ENCODE measurements at places on chromosomes 2 and 18.

GRCh38 chr2:113283704-113284284, 5.1 kb upstream of the PAX8 start:
- peak; percentile 61 for DNase-seq

GRCh38 chr2:105889046-105889445, 144.3 kb downstream of the NCK2 start:
- DNase-seq: no peak

GRCh38 chr18:54086046-54086802, 138.2 kb downstream of the MBD2 start:
- DNase-seq: no peak

DNA sequence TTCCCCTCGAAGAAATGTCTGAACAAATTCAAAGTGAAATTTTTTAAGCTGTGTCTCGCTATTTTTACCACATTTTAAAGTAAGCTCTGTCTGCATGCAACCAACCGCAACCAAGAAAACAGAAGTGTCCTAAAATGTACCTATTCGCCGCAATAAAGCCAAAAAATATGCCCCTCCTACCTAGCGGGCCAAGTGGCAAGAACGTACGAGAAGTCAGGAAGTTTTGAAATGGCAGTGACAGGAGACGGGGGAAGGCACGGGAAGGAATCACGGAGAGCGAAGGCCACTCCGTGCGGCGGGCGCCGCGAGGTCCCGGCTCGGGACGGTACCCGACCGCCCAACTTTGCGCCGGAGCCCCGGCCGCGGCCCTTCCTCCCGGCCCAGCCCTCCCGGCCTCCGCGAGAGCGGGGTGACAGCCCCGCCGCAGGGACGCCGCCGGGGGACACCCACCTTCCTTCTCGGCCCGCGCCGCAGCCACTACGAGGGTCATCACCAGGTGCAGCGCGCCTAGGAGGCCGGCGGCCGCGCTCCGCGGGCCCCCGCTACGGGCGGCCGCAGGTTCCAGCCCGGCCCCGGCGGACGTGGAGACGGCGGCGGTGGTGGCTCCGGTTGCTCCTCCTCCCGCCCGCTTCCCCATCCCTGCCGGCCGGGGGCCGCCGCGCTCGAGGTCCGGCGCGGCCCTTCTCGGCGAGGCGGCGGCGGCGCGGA, 568 bp downstream of the TMEM131 start:
- peak; percentile 9 for DNase-seq

DNA sequence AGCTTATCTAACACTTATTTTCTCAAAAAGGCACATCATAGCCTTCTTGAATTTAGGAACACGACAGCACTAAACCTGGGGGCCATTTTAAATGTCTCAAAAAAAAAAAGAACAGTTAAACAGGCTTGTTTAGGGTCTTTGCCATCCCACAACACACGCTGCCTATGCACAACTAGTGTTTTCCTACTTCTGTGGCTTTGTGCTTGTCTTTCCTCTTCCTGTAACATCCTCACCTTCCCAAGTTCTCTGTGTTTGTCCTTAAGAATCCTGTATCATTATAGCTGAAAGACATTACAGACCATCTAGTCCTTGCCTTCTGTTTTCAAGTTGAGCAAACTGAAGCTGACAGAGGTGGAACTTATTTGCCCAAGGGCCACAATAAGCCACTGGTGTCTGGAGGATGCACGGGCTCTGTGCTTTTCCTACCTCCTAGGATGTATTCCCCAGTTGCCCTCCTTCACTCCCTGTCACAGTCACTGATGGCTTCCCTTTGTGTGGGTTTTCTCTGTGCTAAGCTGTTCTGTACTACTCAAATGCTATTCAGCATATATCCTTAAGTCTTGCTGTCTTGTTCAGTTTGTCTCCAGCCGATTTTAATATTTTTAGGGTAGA, 22.6 kb downstream of the SNRPD1 start:
- no peak for DNase-seq

- DNase-seq: no peak
These were observed 314.8 kb downstream of the CDH2 start for GRCh38 chr18:27862041-27862682.

- DNase-seq: no peak
These were observed 93.3 kb downstream of the TGFA start for GRCh38 chr2:70460333-70460732.

- DNase-seq: peak; percentile 67
These were observed 96.8 kb upstream of the TRIB2 start for GRCh38 chr2:12619975-12620374.

GRCh38 chr2:218892693-218893348, 12.2 kb downstream of the WNT10A start:
- DNase-seq: no peak

DNA sequence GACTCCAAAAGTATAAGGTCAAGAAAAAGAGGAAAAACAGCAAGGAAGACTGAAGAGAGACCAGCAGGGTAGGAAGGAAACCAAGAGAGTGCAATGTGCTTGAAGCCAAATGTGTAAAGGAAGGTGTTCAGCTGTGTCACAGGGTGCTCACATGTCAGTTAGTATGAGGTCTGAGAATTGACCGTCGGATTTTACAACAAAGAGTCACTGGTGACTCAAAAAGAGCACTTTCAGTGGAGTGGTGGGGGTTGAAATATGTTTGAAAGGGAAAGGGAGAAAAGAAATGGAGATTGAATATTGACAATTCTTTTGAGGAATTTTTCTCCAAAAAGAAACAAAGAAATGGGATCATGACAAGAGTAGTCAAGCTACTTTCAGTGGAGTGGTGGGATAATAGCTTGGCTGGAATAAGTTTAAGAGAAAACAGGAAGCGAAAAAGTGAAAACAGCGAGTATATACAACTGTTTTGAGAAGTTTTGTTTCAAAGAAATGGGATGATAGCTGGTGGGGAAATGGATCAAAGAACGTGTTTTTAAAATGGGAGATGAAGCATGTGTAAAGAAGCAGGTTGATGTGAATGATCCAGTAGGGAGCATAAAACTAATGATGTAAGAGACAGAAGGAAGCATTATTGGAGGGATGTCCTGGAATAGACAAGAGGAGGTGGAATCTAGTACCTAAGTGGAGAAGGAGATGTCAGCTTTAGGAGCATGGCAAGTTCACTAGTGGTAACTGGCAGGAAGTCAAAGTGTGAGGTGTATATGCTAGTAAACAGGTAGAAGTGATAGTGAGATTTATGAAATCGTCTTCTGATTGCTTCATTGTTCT, 3.6 kb upstream of the TSPYL6 start:
- no peak for DNase-seq

- DNase-seq: peak; percentile 63
These were observed 62.0 kb downstream of the TGIF1 start for GRCh38 chr18:3511980-3512379.

DNA sequence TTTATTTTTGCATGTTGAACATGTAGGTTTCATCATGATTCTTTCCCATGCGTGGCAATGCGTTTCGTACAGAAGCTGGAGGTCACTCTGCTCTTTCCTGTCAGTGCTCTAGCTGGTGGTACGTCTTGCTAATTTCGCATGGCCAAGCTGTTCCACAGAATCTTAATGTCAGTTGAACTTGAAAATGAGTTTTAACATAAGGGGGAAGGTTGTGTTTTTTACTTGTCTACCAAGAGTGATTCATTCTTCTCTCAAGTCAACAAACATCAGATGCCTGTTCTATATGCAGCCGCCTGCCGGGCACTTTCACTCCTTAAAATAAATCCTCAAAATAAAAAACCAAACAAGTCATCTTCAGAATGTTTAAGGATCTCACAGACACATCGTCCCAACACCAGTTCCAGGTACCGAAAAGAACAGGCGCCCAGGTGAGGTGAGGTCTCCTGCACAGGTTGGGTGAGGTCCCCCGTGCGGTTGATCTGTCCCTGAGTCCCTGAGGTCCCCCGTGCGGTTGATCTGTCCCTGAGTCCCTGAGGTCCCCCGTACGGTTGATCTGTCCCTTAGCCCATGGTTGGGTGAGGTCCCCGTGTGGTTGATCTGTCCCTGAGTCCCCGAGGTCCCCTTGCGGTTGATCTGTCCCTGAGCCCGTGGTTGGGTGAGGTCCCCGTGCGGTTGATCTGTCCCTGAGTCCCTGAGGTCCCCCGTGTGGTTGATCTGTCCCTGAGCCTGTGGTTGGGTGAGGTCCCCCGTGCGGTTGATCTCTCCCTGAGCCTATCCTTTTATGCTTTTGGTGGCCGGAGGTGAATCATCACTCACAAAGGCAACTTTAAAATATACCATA, 57.0 kb upstream of the KCNG2 start:
- no peak for DNase-seq

GRCh38 chr2:16021611-16022363, 81.4 kb downstream of the MYCN start:
- DNase-seq: no peak

DNA sequence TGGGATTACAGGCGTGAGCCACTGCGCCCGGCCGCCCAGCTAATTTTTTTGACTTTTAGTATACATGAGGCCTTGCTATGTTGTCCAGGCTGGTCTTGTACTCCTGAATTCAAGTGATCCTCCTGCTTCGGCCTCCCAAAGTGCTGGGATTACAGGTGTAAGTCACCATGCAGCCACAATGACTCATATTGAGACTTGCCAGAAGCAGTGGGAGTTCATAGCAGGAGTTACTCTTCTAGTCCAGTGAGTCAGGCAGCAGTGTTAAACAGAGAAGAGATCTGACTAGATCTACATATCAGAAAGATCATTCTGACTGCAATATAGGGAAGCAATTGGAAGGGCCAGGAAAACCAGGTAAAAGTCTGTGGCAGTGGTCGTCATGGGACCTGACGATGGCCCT, 1.5 kb upstream of the FLACC1 start:
- DNase-seq: peak; percentile 60

DNA sequence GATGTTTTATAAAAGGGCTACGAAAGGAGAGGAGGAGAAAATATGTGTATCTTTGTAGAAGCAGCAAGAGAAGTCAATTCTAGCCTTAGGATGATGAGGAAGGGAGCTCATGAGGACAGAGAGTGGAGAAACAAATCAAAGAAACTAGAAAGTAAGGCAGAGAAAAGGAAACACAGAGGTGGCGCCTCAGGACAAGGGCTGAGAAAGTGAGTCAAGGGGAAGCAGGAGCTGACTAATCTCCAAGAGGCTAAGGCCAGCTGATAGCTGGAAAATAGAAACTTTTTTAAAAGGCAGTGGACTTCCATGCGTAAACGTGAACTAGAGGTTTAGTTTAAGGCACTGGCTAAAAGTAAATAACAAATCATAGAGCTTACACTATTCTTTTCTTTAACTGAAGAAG, 173.3 kb downstream of the ANKRD44 start:
- DNase-seq: no peak

GRCh38 chr2:69088466-69088865, 75.5 kb downstream of the ANTXR1 start:
- DNase-seq: no peak

DNA sequence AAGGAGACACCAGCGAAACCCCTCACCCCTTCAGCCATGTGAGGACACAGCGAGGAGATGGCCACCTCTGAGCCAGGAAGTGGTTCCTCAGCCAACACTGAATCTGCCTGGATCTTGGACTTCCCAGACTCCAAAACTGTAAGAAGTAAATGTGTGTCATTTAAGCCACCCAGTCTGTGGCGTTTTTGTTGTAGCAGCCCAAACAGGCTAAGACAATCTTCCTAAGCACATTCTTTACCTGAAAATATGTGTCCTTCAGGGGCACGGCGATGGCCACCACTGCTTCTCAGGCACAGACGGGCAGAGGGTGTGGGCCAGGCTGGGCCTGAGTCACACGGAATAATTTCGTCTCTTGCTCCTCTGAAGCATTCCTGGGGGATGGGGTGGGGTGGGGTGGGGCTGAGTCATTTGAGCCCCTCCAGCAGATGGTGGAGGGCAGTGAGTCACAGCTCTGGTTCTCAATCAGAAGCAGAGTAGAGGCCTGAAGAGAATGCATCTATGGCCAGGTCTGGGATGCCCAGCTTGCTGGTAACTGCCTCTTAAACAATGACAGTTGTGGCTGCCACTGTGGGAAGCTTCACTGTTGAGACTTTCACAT, 142.4 kb downstream of the CAPN13 start:
- DNase-seq: peak; percentile 89

GRCh38 chr2:200026332-200027230, 71.2 kb downstream of the MAIP1 start:
- peak; percentile 88 for DNase-seq

DNA sequence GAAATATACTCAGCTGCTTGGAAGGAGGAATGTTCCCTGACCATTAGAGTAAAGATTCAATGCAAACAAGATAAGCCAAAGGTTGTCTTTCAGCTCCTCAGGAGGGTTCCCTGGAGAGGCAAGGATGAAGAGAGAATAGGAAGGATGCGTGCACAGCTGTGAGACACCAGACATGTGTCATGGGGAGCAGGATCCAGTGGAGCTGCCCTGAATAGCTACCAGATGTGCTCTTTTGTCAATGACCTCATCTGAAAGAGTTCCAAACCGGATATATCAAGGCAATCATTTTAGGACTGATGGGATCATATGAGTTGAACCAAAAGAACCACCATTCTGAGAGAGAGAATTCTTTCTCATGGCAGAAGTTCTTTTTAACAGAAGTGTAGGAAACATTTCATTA, 490.6 kb downstream of the IRS1 start:
- peak; percentile 83 for DNase-seq

DNA sequence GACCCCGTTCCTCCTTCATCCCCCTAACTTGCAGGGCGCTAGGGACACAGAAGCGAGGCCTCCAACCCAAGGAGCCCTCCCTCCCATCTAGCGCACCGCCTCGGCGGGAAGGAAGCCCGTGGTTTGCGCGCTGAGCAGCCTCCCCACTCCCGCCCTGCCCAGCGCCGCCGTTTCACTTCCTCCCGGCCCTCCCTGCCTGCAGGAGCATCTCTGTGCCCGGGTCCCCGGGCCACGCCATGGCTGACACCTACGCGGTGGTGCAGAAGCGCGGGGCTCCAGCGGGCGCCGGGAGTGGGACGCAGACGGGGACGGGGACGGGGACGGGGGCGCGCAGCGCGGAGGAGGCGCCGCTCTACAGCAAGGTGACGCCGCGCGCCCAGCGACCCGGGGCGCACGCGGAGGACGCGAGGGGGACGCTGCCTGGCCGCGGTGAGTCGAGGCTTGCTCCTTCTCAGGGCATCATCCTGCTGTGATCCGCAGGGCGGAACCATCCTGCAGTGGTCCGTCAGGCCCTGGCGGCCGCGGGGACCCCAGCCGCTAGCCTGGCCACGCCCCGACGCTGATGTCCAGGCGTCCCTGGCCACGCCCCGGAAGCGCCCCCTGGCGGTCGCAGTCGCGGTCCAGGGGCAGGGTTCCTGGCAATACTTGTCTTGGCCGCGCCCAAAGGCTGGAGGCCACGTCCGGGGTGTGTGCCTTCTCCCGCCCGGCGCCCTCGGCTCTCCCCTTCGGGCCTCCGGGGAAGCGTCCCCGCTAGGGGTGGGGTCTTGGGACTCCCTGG, 16.4 kb downstream of the PTPN18 start:
- DNase-seq: peak; percentile 48

DNA sequence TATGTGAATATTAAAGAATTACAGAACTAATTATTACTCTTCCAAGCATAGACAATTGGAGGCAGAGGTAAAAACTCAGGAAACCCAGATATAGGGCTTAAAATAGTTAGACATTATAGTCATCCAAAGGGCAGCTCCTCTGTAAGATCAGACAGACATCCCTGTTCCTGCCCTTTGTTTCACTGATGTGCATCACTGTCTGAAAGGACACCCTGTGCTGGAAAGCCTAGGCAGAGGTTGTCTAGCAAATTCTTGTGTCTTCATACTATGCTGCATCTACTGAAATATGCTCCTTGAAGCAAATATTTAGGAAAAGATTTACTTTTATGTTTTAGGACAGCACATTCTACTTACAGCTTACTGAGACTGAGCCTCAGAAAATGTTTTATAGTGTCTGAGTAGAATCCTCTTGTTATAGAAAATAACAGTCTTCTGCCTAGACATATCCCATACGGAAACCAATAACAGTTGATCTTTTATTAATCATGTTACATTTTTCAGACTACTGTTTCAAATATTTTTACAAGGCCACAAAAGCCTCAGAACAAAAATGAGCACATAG, 977.3 kb upstream of the CDH2 start:
- no peak for DNase-seq

- no peak for DNase-seq
These were observed 555.2 kb downstream of the DCDC2C start for GRCh38 chr2:4258563-4258962.

Data from fibroblast of skin of left quadriceps (primary cell).